ENCODE measurements at places on chromosomes 5 and 9.

- no peak for DNase-seq
Measured at GRCh38 chr5:44719856-44720255, 88.9 kb upstream of the MRPS30 start.

GRCh38 chr9:137277329-137278041 lies at the start of gene TOR4A:
Gene TOR4A, plus strand, starts transcription at chr9:137277726. Its CDS starts 964 bp downstream, at chr9:137278690.
- no peak for DNase-seq

GRCh38 chr5:43729846-43730478 lies 127.0 kb downstream of the NNT start:
- no peak for DNase-seq

DNA sequence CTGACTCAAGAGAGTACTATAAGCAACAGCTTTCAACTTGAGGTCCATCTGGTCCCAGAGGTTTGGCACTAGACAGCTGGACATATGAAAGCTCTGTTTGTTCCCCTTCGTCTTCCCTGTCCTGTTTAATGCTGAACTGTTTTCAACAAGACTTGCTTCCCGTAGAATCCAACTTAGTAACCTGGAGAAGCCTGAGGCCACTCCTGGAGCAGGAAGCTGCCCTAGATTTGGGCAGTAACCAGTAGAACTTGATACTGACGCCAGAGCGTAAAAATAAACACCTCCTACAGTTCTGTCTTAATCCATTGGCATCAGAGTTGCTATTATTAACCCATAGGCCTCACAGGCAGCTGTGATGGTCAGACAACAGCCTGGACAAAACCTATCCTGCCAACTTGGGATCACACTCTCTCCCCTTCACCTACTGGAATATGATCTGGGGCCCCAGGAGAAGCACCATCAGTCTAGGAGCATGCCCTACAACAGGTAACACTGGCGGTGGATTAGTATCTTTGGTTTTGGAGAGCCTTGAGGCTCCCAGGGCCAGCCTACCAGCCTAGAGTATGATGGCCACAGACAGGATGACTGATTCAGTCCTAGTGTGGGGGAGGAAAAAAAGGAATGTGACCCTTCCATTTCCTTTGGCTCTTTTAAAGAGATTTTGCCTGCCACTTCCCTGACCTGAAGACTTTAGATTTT lies 29.2 kb downstream of the RUSC2 start:
- no peak for DNase-seq

- DNase-seq, result no peak
Measured at GRCh38 chr9:82412586-82413305, 424.2 kb downstream of the SPATA31D1 start.

GRCh38 chr5:100647461-100648230 lies 112.5 kb downstream of the FAM174A start:
- no peak for DNase-seq

- DNase-seq, result no peak
Measured at GRCh38 chr5:2066373-2066772, 183.6 kb upstream of the IRX4 start.

- DNase-seq, result no peak
Measured at GRCh38 chr9:124020520-124021384, 9.2 kb downstream of the LHX2 start.

DNA sequence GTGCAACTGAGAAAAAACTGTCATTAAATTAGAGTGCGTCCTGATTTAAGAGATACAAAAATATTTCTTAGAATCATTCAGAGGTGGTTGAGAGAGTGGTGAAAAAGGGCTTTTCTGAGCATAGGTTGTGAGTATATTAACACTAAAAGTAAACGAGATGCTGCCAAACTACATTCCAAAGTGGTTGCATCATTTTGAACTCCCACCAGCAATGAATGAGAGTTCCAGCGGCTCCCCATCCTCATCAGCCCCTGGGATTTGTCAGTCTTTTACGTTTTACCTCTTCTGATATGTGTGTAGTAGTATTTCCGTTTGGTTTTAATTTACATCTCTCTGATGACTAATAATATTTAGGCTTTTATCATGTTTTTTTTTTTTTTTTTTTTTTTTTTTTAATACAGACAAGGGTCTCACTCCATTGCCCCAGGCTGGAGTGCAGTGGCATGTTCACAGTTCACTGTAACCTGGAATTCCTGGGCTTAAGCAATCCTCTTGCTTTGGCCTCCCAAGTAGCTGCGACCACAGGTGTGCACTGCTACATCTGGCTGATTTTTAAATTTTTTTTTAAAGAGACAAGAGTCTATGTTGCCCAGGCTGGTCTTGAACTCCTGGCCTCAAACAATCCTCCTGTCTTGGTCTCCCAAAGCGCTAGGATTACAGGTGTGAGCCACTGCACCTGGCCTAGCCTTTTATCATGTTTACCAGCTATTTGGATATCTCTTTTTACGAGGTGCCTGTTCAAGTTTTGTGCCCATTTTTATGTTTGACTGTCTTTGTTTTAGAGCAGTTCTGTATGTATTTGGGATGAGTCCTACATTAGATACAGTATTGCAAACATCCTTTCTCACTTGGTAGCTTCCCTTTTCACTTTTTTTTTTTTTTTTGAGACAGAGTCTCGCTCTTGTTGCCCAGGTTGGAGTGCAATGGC lies 17.0 kb downstream of the PRRT1B start:
- no peak for DNase-seq

- no peak for DNase-seq
Measured at GRCh38 chr5:135591277-135591676, 12.5 kb upstream of the CXCL14 start.

DNA sequence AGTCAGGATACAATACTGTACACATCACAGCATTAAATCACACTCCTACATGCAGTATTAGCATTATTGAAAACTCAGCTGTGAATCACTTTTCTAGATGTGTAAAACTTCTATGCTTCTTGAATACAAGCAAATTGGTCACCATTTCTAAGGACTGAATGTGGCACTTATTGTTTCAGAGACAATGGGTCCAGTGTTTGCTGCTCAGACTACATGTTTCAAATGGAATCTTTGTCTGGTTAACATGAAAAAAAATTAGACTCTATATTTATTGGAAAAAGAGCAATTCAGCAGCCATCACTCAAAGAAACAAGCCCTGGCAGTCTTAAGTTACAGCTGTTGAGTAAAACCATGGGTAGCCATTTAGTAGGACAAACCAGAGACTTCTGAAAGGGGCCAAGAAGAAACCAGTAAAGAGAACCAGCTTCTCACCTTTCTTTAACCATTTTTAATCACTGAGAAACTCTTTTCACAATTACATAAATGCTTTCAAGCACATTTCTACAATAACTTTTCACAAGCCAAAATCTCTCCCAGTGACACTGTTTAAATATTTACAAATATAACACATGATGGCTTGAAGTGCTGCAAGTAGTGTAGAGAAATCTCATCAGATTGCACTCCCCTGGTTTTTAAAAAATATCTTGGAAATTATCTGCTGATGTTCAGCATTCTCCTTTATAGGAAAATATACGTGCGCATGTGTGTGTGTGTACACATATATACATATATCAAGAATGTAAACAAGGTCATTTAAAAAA lies 35.2 kb downstream of the OR2K2 start:
- no peak for DNase-seq

- DNase-seq, result no peak
Measured at GRCh38 chr5:127943061-127943371, 140.6 kb upstream of the SLC12A2 start.

GRCh38 chr5:149999359-149999758 lies 1.1 kb downstream of the TIGD6 start:
- DNase-seq, result no peak
